ENCODE measurements at places on chromosomes 12 and 14. TPM values are rescaled to one million over a fixed set of nuclear protein-coding genes. Genes with fewer than 3 reads are reported as not detected.

- no peak for DNase-seq
These were observed 8.0 kb downstream of the CLEC12B start for GRCh38 chr12:10018386-10018785.

ANKRD13A gene
- total RNA-seq: 55.3 TPM

DNA sequence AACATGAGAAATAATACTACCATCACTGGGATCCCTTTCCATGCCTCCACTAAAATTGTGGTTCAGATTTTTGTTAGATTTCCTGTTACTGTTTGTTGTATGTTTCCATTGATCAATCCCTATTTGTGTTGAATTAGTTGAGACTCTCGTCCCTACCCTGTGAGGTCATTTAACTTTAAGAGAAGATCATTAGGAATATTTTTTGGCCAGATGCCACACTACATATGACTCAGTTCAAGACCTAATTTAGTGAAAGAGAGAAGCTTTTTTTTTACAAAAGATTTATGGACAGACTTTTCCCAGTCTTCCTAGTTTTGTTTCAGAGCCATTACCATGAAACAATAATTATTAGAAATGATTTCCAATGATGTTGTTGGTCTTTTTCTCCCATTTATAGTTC lies 35.5 kb downstream of the CPSF6 start:
- DNase-seq: no peak

GRCh38 chr14:100901391-100902183 lies 1.9 kb downstream of the RTL1 start:
- DNase-seq: no peak

- no peak for DNase-seq
These were observed 6.3 kb upstream of the CDKL1 start for GRCh38 chr14:50402965-50403364.

DNA sequence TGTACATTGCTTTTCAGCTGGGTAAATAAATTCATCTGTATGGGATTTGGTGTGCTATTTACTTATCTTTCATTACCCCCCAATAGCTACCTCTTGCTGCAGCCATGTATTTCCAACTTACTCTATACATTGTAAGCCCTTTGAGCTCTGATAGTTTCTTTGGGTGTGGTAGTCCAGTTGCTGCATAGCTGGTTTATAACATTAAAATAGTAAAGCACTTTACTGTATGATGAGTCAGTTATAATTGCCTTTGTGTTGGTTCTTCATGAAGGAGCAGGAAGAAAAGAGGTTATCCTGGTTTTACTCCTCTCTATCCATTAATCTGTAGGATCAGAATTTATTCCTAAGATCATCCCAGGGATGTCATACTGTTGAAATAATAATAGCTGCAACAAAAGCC lies 15.7 kb downstream of the TBC1D30 start:
- peak; percentile 23 for DNase-seq

KRT6C gene
- total RNA-seq: 0.32 TPM

- no peak for DNase-seq
These were observed 27.4 kb downstream of the CRACR2A start for GRCh38 chr12:3725388-3726115.
